H9 (cell line): ENCODE measurements at places on chromosomes 11 and 22. TPM values are rescaled to one million over a fixed set of nuclear protein-coding genes. Genes with fewer than 3 reads are reported as not detected.

The TMA7B gene
- total RNA-seq, result not detected in 2 replicates

The ZC3H7B gene
- total RNA-seq, result 67.0 and 69.3 TPM in 2 replicates

The F2 gene
- not detected in 2 replicates for total RNA-seq

The GTSE1 gene
- 40.6 and 42.6 TPM in 2 replicates for total RNA-seq

The AMPD3 gene
- total RNA-seq, result 4.6 and 5.9 TPM in 2 replicates

The ACR gene
- 0.35 TPM in 1 of 2 replicates, not detected in the other for total RNA-seq
